ENCODE measurements at places on chromosomes 12 and 14.

GRCh38 chr14:103767336-103767894 is 51.8 kb downstream of the ZFYVE21 start:
- no peak for DNase-seq

- DNase-seq, result no peak
Observed at GRCh38 chr12:97184127-97184773, 277.2 kb downstream of the NEDD1 start.

DNA sequence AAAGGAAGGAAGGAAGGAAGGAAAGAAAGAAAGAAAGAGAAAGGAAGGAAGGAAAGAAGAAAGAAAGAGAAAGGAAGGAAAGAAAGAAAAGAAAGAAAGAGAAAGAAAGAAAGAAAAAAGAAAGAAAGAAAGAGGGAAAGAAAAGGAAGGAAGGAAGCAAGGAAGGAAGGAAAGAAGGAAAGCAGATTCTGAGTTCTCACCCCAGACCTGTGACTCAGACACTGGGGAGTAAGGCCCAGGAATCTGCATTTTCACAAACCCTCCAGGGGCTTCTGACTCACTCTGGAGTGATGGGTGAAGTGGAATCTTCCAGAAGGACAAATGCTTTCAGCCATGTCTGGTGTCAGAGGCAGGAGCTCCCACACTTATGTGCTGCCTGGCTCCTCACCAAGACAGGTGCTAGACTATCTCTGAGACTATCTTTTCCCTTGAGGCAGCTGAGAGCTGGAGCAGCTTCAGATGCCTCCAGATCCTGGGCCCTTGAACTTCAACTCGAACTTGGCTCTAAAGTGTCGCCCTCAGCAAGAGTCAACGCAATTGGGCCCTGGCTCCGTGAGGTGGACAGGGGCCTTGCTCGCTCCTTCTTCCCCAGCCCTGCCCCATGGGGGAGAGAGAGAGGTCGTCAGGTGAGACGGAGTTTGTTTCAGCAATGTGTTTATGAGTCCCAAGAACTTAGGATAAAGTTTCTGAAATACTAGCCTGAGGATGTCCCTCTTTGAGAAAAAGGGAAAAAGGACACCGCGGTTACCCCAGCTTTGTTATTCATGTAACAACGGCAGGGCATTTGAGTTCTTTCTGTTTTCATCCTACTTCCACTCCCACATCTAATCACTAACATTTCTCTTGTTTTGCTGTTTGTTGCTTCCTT is 19.8 kb upstream of the SCARB1 start:
- DNase-seq, result no peak

- DNase-seq, result no peak
Observed at GRCh38 chr14:31080056-31080455, 53.9 kb upstream of the STRN3 start.

- no peak for DNase-seq
Observed at GRCh38 chr12:12947902-12948301, 4.1 kb downstream of the GPRC5D start.

DNA sequence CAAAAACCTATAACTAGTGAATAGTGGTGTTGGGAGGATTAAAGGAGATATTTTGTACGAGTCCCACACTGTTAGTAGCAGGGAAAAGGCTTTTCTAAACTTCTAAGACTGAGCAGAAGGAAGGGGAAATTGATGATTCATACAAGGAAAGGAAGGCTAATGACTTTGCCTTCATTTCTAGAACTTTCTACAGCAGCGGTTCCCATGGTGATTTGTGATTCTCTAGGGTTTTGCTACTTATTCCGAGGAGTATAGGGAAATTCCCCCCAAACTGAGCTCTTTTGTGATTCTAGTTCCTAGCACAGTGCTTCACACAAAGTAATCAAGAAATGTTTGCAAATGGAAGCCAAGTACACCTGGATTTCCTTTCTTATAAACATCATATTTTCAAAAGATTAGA is 23.8 kb upstream of the PWP1 start:
- DNase-seq, result no peak

GRCh38 chr12:106300761-106301160 is 1.8 kb upstream of the TCP11L2 start:
- no peak for DNase-seq

GRCh38 chr14:57380935-57381334 is 9.5 kb upstream of the NAA30 start:
- DNase-seq, result no peak

GRCh38 chr12:127358888-127359287 is 908.1 kb upstream of the TMEM132C start:
- no peak for DNase-seq

- no peak for DNase-seq
Observed at GRCh38 chr14:76976240-76977005, 52.1 kb downstream of the IRF2BPL start.

- no peak for DNase-seq
Observed at GRCh38 chr12:94694732-94695131, 44.4 kb upstream of the TMCC3 start.

- DNase-seq, result no peak
Observed at GRCh38 chr12:101697930-101698799, 725 bp downstream of the CHPT1 start.

- no peak for DNase-seq
Observed at GRCh38 chr12:124739953-124740561, 123.6 kb downstream of the SCARB1 start.

DNA sequence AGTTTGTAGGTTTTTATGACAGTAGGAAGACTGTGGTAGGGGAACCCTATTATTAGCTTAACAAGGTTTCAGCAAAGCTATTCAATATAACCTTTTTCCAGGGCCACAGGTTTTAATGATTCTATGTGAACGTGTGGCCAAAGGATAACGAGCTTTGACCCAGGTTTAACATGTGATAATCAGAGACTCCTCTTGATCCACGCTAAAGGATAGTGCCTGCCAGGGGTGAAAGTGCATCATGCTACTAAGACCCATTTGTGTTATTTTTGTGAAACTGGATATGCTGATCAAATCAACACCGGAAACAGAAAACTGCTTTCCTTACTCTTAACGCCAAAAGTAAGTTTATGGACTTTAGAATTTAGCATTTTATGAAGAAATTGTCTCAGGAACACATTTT is 909 bp upstream of the TAOK3 start:
- DNase-seq, result no peak

DNA sequence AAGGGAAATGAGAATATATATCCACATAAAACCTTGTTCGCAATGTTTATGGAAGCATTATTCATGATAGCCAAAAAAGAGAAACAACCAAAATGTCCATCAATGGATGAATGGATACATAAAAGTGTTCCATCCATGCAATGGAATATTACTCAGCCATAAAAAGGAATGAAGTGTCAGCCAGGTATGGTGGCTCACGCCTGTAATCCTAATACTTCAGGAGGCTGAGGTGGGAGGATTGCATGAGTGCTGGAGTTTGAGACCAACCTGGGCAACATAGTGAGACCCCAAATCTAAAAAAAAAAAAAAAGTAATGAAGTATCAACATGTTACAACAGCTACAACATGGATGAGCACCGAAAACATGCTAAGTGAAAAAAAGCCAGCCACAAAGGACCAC is 23.6 kb upstream of the C12orf76 start:
- DNase-seq, result no peak

DNA sequence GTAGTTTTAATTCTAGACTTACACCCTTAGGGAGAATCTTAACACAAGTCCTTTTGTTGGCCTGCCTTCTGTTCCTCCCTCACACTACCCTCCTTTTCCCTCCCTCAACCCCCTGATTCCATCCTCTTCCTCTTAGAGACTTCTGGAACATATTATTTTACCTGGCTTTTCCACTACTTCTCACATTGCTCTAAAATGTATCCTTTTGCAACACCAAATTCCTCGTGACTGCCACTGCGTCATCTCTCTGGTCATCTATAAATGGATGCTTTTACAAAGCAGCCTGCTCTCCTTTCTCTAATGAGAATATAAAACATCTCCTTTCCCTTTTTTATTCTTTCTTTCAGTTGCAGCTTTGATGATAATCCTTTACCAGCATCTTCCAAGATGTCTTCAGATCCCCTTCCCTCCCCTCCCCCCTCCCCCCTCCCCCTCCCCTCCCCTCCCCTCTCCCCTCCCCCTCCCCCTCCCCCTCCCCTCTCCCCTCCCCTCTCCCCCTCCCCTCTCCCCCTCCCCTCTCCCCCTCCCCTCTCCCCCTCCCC is 93.6 kb downstream of the DIP2B start:
- no peak for DNase-seq

DNA sequence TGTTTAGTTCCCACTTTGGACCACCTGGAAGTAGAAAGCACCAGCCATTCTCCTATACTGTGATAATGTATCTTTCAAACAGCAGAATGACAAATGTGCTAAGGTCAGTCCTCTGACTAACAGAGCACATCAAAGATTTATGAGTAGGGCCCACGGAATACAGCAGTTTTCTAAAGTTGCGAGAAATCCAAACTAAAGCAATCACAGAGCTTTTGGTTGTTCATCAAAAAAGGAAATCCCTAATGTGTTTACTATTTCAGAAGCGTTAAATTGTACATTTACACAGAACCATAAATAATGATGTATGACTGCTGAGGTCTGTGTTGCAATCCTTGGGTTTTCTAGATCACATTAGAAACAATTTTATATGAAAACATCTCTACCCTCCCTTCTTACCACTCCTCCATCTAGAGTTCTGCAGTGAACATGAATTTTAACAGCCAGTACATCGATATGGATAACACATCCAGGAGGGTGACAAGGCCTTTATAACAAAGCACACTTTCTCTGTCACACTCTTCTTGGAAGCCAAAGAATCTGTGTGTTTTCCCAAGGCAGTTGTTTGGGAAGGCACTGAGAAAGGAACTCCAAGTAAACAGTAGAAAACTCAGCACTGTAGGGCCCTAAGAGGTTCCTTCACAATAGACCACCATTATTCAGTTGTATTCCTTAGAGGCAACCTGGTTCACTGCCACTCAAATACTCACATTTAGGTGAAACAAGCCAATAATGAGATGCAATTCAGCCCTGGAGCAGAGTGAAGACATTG is 7.3 kb downstream of the KITLG start:
- DNase-seq, result no peak

DNA sequence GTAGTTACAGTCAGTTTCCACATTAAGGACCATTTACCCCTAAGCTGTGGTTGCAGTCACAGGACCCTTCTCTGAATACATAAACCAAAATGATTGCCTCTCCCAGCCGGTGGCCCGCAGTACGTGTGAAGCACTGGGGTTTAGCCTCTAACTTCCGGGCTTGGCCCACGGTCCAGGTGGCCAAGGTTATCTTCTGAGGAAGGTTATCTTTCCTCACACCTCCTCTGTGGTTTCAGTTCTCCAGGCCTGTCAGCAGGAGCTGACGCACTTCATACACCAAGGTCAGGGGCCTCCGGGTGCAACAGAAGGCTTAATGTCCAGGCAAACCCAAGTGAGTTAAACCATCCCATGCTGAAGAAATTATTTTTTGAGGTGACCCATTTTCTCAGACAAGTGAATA is 291.0 kb upstream of the FKBP4 start:
- DNase-seq, result no peak
